ENCODE measurements at places on chromosomes 4 and X. TPM values are rescaled to one million over a fixed set of nuclear protein-coding genes. Genes with fewer than 3 reads are reported as not detected.
A peak's percentile ranks its signal among the peaks of the same experiment; 100 is the strongest.

POU4F2 gene
- not detected for total RNA-seq

TLR8 gene
- 0.85 TPM for total RNA-seq

TLR2 gene
- 2.8 TPM for total RNA-seq

DNA sequence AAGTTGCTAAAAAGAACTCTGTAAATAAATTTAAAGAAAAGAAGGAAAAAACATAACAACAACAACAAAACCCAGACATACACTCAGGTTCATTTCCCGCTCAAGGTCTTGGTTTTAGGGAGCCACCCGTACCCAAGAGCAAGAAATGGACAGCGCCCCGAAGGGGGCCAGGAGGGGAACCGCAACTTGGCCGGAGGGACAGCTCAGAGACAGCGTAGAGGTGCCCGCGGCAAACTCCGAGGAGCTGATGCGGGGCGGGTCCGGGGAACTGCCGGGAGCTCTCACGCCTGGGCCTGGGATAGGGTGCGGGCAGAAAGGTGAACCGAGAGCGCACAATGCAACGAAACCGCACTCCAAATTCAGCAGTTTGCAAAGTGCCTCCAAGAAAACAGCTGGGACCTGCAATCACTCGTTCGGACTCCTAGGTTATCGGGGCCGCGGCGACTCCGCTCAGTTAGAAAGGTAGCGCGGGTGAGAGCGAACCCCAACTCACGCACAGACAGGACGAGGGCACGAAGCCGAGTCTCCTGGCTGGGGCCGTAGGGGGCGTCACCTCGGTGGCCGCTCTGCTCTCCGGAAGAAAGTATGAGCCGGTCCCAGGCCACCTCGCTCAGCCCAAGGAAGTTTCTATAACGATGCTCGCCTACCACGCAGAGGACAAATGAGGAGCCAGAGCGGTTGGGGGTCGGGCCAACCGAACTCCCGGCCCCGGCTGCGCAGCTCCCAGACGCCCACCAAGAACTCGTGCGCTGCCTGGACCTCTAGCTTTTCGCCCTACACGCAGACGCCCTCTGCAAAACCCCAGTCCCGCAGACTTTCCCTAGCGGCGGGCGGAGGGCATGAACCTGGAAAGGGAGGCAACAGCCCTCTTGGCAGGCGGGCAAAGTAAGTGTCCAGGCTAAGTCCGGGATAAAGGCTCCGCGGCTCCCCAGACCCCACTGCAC lies 1.4 kb downstream of the NDNF start:
- H3K36me3 ChIP-seq, result no peaks in the 10 kb centered on the region
- peaks cover 11% of the 10 kb centered on the region for H3K27me3 ChIP-seq
- peak; percentile 40 for DNase-seq
- H3K4me1 ChIP-seq, result peaks cover 24% of the 10 kb centered on the region
- H3K4me3 ChIP-seq, result peak overlapping the region; percentile 80

DNA sequence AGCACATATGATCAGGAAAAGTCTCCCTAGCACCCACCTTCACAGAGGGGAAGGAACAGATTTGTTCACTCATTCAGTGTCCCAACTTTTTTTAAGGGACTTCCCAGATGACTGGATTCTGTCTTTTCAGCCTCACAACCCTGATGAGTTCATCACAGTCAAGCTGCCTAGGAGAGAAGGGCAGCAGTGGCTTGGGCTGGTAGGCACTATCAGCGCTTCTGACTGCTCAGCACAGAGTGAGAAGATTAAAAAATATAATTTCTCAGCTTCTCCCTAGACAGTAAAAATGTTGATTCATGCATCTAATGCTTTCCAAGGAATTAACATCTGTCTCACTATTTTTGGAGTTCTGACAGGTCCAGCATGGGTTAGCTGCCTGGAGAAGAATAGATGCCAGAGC lies 328.2 kb downstream of the DTHD1 start:
- H3K27me3 ChIP-seq, result no peaks in the 10 kb centered on the region
- no peak for DNase-seq
- no peaks in the 10 kb centered on the region for H3K36me3 ChIP-seq
- H3K4me1 ChIP-seq, result no peaks in the 10 kb centered on the region
- no peak overlapping the region for H3K27ac ChIP-seq
- no peak overlapping the region for H3K4me3 ChIP-seq

GRCh38 chrX:33082371-33082770 lies 129.0 kb downstream of the DMD start:
- no peaks in the 10 kb centered on the region for H3K27me3 ChIP-seq
- no peaks in the 10 kb centered on the region for H3K36me3 ChIP-seq
- H3K4me1 ChIP-seq, result peaks cover 20% of the 10 kb centered on the region
- peak overlapping the region; percentile 75 for H3K27ac ChIP-seq

GRCh38 chr4:121726642-121727268 lies 30.0 kb upstream of the ANXA5 start:
- H3K27ac ChIP-seq, result no peak overlapping the region
- no peak for DNase-seq
- H3K4me3 ChIP-seq, result no peak overlapping the region
- no peaks in the 10 kb centered on the region for H3K27me3 ChIP-seq

- H3K4me1 ChIP-seq, result peaks cover 37% of the 10 kb centered on the region
- H3K4me3 ChIP-seq, result peak overlapping the region; percentile 82
- DNase-seq, result no peak
- no peaks in the 10 kb centered on the region for H3K27me3 ChIP-seq
- H3K27ac ChIP-seq, result peak overlapping the region; percentile 93
These were observed 2.0 kb downstream of the CHST7 start for GRCh38 chrX:46575586-46575985.

GRCh38 chr4:170193496-170193895 lies 103.7 kb upstream of the AADAT start:
- H3K4me3 ChIP-seq, result no peak overlapping the region
- H3K27ac ChIP-seq, result no peak overlapping the region
- no peaks in the 10 kb centered on the region for H3K36me3 ChIP-seq
- no peak for DNase-seq
- no peaks in the 10 kb centered on the region for H3K27me3 ChIP-seq

DNA sequence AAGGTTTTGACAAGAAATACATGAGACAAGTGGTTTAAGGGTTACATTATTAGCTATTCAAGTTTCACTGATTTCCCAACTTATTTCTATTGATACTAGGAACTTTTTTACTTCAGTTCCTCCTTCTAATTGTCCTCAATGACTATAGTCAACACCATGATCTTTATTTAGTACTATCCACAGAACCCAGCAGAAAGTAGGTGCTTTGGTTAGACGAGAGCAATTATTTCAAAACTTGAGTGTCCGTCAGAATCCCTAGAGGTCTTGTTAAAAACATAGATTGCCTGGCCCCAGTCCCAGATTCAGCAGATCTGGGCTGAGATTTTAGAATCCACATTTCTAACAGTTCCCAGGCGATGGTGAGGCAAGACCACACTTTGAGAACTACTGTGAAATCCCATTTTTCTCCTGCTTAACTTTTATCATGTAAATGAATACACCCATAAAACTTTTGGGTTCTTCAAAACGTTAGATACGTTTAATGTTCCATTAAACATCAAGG lies 17.9 kb downstream of the EXOC1 start:
- H3K27ac ChIP-seq, result no peak overlapping the region
- no peak for DNase-seq
- H3K4me3 ChIP-seq, result no peak overlapping the region
- peaks cover 17% of the 10 kb centered on the region for H3K4me1 ChIP-seq
- H3K36me3 ChIP-seq, result peaks cover 57% of the 10 kb centered on the region

- no peaks in the 10 kb centered on the region for H3K4me1 ChIP-seq
- no peaks in the 10 kb centered on the region for H3K36me3 ChIP-seq
- no peaks in the 10 kb centered on the region for H3K27me3 ChIP-seq
- no peak for DNase-seq
- no peak overlapping the region for H3K27ac ChIP-seq
These were observed 33.7 kb downstream of the ADAD1 start for GRCh38 chr4:122412547-122412946.

- no peaks in the 10 kb centered on the region for H3K36me3 ChIP-seq
- no peaks in the 10 kb centered on the region for H3K4me1 ChIP-seq
- no peak overlapping the region for H3K27ac ChIP-seq
- no peak for DNase-seq
These were observed 107.0 kb downstream of the DDIT4L start for GRCh38 chr4:100083289-100083688.

GRCh38 chr4:122832732-122833131 lies 6.1 kb downstream of the FGF2 start:
- peaks cover 13% of the 10 kb centered on the region for H3K4me1 ChIP-seq
- no peak overlapping the region for H3K27ac ChIP-seq
- H3K4me3 ChIP-seq, result no peak overlapping the region
- no peak for DNase-seq

DNA sequence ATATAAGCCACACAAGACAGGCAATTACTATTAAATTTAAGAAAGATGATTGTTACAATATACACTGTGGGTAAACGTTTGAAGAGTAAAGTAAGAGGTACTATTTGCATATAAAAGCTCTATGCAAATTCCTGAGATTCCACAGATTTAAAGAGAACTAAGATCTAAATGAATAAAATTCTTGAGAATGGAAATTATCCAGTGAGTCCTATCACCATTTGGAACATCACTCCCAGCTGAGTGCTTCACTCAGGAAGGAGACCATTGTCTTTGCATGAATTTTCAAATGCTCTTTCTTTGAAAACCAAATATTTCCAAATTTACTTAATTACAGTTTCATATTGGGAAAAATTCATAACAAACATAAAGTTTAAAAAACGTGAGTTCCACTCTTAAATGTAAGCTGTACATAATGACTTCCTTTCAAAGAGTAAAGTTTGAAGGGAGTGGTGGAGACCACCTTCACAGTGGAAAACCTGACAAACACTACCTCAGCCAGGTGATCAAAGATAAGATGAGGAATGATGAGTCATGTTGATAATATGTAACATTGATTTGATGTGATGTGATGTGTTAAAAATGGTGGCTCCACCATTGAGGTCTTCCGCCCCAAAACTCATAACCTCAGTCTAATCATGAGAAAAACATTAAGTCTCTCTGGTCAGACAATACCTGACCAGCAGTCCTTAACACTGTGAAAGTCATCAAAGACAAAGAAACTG lies 159.9 kb downstream of the BANK1 start:
- H3K4me1 ChIP-seq, result no peaks in the 10 kb centered on the region
- H3K36me3 ChIP-seq, result no peaks in the 10 kb centered on the region
- no peaks in the 10 kb centered on the region for H3K27me3 ChIP-seq
- H3K27ac ChIP-seq, result no peak overlapping the region
- no peak overlapping the region for H3K4me3 ChIP-seq

GRCh38 chr4:128322986-128323385 lies 35.4 kb upstream of the PGRMC2 start:
- H3K36me3 ChIP-seq, result no peaks in the 10 kb centered on the region
- no peaks in the 10 kb centered on the region for H3K27me3 ChIP-seq
- no peak overlapping the region for H3K27ac ChIP-seq
- no peaks in the 10 kb centered on the region for H3K4me1 ChIP-seq

DNA sequence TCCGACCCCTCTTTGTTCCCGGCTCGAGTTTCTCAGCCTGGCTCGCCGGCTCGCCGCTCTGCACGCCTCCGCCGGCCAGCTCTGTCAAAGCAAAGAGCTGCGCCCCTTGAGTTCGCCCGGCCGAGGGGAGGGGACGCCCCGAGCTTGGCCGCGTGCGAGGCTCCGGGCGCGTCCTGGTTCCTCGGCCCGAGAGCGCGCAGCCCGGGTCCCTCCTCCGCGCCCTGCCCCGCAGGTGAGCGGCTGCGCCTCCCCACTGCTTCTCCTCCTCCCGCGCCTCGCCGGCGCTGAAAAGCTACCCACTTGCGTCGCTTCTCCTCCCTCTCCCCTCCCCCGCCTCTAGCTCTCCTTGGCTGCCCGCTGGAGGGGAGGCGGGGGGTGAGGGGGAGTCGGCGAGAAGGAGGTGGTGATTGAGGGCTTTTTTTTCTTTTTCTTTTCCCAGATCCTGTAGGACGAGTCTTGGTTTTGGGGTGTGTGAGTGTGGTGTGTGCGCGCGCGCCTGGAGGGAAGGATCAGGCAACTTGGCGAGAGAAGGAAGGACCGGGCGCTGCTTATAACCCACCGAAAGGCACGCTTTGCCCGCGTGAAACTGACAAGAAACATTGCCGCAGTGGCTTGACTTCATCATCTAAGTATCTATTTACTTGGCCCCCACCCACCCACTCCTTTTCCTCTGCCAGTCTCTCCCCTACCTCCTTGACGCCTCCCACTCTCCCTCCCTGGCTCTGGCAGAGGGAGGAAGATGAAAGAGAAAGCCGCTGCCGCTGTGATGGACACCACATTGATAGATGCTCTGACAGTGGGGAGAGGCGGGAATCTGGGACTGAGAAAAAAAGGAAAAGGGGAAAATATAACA lies at the start of gene LEF1:
Gene LEF1, minus strand, starts transcription at position 262 of the 853 bp plus-strand sequence. CDS start 1,165 bp downstream, outside the sequence.
- no peaks in the 10 kb centered on the region for H3K36me3 ChIP-seq
- no peak for DNase-seq
- peaks cover 100% of the 10 kb centered on the region for H3K27me3 ChIP-seq
- H3K4me1 ChIP-seq, result peaks cover 53% of the 10 kb centered on the region
- H3K27ac ChIP-seq, result no peak within 1 kb of the TSS

DNA sequence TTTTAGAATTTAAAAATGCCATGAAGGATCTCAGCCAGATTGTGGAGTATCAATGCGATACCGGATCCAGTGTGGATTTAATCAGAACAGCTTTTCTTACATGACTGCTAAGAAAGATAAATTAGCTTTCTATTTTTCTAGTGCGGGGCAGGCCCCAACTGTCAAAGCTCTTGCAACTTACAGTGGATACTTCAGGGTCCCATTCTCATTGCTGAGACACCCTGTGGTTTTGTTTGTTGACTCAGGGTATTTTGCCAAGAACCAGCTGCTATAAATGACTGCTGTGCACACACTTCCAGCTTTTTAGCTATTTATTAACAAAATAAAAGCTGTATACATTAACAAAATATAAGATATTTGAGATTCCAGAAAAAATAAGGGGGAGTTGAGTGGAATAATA lies 166.4 kb downstream of the DCLK2 start:
- no peak overlapping the region for H3K4me3 ChIP-seq
- peaks cover 14% of the 10 kb centered on the region for H3K36me3 ChIP-seq
- H3K27me3 ChIP-seq, result no peaks in the 10 kb centered on the region
- DNase-seq, result no peak

GRCh38 chr4:146059151-146059550 lies 116.4 kb upstream of the LSM6 start:
- no peaks in the 10 kb centered on the region for H3K36me3 ChIP-seq
- no peak for DNase-seq
- peaks cover 17% of the 10 kb centered on the region for H3K27me3 ChIP-seq
- H3K4me1 ChIP-seq, result no peaks in the 10 kb centered on the region
- no peak overlapping the region for H3K4me3 ChIP-seq

GRCh38 chrX:7235071-7235470 lies 87.1 kb upstream of the PUDP start:
- no peaks in the 10 kb centered on the region for H3K27me3 ChIP-seq
- H3K4me3 ChIP-seq, result no peak overlapping the region
- H3K4me1 ChIP-seq, result no peaks in the 10 kb centered on the region
- no peak for DNase-seq

DNA sequence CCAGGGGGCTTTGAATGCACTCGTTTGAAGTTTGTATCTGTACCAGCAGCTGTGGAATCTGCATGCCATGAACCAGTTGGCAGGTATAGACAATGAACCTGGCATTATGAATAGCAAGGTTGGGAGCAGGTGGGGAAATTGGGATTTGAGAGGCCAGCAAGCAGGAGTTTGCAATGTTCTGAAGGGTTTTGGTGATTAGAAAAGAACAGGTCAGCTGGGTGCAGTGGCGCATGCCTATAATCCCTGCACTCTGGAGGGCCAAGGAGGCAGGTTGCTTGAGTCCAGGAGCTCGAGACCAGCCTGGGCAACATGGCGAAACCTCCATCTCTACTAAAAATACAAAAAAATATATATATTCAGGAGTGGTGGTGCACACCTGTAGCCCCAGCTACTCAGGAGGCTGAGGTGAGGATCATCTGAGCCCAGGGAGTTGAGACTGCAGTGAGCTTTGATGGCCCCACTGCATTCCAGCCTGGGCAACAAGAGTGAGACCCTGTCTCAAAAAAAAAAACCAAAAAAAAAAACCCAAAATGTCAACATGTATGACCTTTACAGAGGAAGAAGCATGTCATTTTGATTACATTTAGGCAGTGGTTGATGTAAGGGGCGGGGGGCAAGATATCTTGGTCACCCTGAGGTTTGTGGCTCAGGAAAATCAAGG lies 63.9 kb downstream of the TSC22D3 start:
- DNase-seq, result no peak
- H3K27ac ChIP-seq, result peak overlapping the region; percentile 94
- H3K36me3 ChIP-seq, result peaks cover 26% of the 10 kb centered on the region
